Cardiac septum (tissue), 1 donor: ENCODE measurements at places on chromosomes 16 and 17. TPM values are rescaled to one million over a fixed set of nuclear protein-coding genes. Genes with fewer than 3 reads are reported as not detected.

Gene SCN4A
- total RNA-seq: 0.22 TPM

Gene RHOT2
- 102 TPM for total RNA-seq

Gene SMPD3
- not detected for total RNA-seq

Gene CD300LB
- total RNA-seq: not detected

Gene HSD3B7
- total RNA-seq: 5.4 TPM

Gene CSF3
- total RNA-seq: not detected

GRCh38 chr17:20733923-20734322, 154.4 kb downstream of the CDRT15L2 start:
- DNase-seq: no peak

GRCh38 chr17:64117981-64118979, 11.7 kb downstream of the ERN1 start:
- no peak for DNase-seq

DNA sequence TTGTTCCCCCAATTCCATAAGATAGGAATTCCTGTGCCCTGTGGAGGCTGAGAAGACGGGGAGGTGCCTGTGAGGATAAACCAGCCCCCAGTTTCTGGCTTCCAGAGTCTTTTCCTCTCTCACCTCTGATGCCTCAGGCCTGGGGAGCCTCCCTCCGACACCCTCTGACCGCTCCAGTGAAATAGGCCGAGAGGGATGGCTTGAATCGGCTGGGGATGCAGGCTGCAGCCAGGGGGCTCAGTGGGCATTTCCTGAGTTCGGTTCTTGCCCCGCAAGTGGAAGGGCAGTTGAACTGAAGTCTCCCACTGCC, 339.4 kb downstream of the SEC14L1 start:
- no peak for DNase-seq

DNA sequence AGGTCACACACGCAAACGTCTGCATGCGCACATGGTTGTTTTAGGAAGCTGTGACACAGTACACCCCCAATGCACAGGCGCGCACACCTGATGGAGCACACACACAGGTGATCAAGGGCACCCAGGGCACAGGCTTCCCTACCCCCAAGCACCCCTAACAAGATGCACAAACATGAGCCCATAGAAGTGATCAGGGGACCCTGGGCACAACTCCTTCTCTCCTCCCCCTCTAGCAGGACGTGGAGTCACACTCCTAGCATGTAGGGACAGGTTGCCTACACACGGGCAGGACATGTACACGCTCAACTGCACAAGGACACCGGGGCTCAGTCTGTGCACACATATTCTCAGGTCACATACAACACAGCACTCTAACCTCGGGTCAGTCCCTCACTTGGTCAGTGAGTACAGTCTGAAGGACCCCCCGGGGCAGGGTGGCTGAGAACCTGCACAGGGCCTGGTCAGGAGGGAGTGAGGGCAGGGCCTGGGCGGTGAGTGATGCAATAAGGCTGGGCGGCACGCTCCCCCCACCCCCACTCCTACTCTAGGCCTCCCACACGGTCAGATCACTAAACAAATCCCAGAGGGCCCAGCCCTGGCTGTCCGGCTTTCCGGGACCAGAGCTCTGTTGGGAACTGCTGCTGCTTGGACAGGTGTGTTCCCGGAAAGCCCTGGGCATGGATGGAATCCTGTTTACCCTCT, 751 bp upstream of the DOC2B start:
- DNase-seq: no peak

DNA sequence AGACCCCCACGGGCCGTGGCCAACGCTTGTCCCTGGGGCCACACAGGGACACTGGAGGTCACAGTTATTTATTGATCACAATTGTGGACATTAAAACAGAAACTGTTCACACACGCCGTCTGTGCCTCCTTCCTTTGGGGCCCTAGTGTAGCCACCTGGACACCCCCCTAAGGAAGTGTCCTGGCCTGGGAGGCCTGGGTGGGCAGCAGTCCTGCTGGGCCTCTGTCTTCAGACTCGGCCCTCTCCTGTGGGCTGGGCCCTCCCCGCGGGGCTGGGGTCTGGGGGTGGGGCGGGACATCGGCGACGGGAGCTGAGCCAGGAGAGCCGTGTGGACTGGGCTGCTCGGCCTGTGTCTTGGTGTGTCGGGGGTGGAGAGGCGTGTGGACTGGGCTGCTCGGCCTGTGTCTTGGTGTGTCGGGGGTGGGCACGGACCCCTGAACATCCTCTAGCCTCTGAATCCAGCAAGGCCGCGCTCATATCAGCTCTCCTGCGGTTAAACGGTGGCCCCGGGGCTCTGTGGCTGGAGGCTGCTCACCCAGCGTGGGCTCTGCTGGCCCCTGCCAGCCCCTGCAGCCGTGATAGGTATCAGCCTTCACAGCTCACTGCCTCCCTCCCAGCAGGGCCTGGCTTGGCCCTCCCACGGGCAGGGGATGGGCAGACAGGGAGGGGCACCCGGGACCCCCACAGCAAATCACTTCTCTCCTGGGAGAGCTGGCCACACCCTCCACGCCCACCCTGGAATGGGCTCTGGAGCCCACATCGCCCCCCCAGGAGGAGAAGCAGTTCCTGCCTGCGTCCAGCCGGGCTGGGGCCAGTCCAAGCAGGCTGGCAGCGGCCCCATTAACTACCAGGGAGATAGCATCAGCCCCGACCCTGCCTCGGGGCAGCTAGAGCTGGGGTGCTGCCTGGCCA, 1.1 kb upstream of the NHLRC4 start:
- DNase-seq: no peak

DNA sequence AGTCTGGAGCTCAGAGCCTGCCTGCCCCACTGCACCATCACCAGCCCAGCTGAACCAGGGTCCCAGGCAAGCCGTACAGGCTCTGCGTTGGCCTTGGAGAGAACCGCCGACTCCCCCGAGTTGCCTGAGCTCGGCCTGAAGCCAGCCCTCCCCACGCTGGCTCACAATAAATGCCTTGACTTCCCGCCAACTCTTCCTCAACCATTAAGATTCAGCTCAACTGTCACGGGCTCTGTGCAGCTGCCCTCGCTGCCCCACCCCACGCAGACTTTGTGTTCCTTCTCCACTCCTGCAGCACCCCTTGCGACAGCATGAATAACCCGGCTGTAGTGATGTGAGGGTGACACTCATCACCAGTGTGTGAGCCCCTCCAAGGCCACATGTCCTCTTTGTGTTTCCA, 4.8 kb upstream of the QPRT start:
- DNase-seq: no peak

GRCh38 chr16:7964167-7964566, 626.1 kb downstream of the TMEM114 start:
- DNase-seq: no peak

- DNase-seq: no peak
These were observed 66.8 kb downstream of the SALL1 start for GRCh38 chr16:51084074-51084928.
